ENCODE measurements at places on chromosomes 3 and 15.

DNA sequence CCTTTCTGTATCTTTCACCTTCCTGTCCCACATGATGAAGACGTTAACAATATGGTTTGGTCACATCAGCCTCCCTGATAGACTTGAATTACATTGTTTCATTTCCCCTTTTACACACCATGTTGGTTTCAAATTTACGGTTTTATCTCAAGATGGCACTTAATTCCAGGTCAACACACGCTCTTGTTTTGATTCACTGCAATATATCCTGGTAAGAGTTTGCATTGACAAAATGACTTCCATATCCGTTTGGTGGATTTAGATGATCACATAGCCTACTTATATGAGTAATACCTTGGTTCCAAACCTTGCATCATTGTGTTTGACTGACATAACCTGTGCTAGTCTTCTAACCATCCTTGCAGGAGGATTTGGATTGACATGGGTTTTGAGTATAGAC lies 499.4 kb downstream of the ROBO1 start:
- DNase-seq: no peak

GRCh38 chr3:146912241-146913015 lies 307.3 kb upstream of the PLSCR5 start:
- no peak for DNase-seq

DNA sequence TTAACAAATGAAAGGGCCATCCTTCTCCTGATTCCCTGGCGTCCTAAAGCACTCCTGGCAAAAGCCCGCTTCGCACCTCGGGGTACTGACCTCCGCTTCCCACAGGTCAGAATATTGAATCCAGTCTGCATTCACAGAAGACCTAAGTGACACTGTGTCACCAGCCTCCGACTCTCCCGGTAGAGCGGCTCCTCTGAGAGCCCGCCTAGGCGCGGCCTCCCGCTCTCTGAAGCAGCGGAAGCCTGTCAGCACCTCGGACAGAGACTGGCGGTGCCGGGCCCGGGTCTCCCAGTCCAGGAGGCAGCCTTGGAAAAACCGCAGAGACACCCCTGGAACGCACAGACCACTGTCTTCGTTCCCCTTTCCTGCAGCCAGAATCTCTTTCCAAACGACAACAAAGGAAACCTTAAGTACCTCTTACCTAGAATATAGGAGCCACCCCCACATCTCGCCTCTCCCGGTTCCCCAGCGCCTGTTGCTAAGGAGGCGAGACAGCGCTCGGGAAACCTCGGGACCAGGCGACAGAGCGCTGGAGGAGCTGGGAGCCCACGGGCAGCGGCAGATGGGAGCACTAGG lies 1.2 kb downstream of the GABRB3 start:
- DNase-seq: no peak

DNA sequence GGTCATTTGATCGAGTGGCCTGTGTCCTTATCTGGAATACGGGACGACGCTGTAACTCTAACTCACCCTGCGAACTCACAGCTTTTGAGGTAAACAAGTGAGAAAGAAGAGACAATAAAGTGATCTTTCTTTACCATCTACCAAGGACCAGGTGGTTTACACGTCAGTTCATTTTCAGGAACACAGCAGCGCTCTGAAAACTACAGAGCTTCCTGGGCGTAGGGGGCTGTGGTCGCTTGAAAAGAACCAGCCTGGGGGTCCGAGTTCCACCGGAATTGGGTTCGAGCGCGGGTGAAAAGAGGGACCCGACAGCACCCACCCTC lies 357 bp downstream of the KIAA1143 start:
- no peak for DNase-seq

DNA sequence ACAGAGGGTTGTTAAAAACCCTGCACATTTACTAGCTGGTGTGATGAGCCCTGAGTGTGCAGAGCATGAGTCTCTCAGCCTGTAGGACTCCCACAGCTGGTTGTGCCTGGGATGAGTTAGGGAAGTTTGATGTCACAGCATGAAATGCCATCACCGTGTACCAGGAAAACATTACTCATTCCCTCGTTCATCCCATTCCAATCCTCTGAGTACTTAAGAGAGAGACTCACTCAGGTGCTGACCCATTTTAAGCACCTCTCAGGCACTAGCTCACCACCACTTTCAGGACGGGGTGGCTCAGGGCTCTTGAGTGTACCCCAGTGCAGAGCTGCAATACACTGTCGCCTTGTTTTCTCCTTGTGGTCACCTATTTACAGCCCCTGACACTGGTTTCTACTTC lies 18.7 kb downstream of the MGLL start:
- DNase-seq: no peak

- DNase-seq: no peak
Measured at GRCh38 chr3:83092521-83093221, 1331.2 kb upstream of the GBE1 start.

DNA sequence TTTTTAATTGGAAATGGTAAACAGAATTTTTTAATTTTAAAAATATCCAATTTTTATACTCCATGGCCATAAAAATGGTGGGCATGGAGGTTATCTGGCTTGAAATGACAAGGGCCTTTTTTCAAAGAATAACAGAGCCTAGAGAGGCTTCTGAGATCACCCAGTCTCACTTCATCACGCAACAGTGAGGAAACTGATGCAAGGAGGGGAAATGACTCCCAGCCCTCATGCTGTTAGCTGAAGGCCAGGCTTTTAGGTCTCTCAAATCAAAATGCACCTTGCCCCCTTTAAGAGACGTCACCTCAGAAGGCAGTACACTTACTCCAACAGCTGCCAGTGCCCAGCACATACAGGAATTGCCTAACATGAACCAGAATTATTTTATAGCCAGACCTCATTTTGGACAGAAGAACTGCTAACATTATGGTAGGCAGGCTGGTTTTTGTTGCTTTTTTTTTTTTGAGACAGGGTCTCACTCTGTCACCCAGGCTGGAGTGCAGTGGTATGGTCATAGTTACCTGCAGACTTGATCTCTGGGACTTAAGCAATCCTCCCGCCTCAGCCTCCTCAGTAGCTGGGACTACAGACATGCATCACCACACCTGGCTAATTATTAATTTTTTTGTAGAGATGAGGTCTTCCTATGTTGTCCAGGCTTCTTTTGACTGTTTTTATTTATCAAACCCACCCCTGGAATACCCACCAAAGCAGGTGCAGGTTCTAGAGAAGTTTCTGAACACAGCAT lies 9.1 kb downstream of the RAB43 start:
- peak; percentile 58 for DNase-seq

Measured in activated CD4-positive, alpha-beta T cell treated with anti-CD3 and anti-CD28 coated beads, Interleukin-2, Interleukin-4, amounts not matched to agents 100 ng/mL and 50 ng/mL, durations not matched to agents 16 hours and 8 hours (primary cell).